Esophagus mucosa (tissue), 1 donor: ENCODE measurements at places on chromosomes 16 and 17.

DNA sequence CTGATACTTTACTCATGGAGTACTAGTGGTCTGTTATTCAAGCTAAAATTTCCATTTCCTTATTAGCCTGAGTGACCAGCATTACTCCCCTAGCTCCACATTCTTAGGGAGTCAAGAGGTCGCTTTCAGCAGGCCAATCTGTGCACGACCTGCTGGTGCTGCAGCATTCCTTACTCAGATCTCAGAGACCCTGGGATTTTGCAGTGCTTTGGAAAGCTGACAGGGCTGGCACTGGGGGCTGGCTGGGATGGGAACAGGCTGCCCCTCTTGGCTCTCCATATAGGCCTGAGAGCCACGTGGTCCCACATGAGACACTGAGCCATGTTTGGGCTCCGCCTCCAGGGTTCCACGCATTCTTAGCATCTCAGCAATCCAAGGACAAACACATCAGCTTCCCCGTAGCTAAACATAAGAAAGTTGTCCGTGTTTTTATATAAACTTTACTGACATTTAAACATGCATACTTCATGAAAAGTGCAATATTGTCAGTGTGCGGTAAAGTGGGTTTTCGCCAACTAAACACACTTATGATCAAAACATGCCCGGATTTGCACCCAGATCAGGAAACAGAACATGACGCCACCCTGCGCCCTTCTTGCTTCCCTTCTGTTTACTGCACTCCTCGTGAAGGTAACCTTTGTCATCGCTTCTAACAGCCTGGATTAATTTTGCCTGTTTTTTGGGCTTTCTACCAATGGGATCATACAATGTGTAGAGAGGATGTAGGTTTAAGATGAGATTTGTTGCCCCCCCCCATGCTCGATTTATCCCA is 254.5 kb upstream of the CACNG5 start:
- no peak for ATAC-seq

DNA sequence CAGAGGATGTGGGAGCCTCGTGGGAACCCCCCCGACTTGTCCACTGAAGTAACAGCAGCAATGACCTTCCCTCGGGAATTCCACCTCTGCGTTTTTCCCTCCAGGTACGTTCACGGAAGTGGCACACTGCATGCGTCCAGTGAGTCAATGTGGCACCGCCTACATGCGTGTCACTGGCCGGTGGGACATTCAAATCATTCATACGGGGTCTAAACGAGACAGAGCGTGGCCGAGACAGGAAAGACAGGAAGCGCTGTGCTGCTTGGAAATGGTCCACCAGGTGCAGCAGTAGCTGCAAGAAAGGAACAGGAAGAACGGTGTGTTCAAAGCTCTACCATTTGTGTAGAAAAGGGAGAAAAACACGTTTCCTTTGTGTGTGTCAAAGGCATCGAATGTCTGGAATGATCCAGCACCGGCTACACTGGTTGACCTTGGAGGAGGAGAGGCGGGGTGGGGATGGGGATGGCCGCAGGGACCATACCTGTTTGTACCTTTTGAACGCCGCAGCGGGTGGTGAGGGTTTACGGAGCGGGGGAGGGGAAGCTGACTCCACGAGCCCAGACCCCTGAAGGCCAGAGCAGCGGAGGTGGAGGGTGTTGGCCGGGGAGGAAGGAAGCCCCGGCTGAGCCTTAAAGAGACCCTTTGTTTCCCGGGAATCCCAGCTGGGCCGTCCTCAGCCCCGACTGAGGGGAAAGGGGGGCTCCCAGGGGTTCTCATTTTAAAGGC is 1.7 kb upstream of the PGAP6 start:
- ATAC-seq = peak; percentile 76

DNA sequence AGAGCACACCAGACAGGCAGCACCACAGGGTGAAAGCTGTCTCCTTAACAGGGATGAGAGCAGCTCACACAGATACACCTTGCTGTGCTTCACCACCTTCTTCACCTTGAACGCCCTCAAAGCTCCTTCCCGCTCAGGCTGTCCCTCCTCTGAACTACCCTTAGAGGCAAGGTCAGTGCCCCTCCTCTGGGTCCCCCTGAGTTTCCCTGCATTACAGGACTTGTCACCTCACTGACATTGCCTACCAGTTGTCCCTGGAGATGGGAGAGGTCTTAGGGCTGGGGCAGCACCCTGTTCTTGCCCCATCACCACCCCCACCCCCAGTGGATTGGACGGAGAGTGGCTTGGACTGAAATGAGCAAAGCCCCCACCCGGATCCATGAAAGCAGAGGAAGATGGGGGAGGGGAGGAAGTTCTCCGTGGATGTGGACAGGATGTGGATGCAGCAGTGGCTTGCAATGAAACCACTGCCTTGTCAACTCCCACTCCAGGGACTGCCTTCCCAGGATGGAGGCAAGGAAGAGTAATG is 73.2 kb upstream of the CDH5 start:
- no peak for ATAC-seq

DNA sequence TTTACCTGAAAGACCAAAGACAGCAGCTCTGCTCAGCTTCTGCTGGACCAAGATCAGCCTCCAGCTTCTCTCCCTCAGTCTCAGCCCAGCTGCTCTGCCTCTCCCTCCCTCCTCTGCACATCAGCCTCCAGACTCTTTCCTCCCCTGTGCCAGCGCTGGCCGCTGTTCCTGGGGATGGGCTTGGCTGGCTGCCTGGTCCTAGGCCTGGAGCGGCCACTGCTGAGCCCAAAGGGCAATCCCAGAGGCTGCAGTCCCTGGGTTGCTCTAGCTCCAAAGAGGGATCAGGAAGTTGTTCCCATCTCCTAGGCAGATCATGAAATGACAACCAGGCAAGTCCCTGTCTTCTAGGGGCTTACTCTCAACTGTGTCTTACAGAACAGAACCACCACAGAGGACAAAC is 31.3 kb downstream of the DCUN1D3 start:
- ATAC-seq = peak; percentile 9

- ATAC-seq = peak; percentile 16
These were observed 10.3 kb downstream of the EPN2 start for GRCh38 chr17:19247473-19247872.

GRCh38 chr16:46775214-46775613 is 27.1 kb upstream of the MYLK3 start:
- ATAC-seq = no peak

- ATAC-seq = no peak
These were observed 47.3 kb downstream of the TBC1D16 start for GRCh38 chr17:79988185-79988971.
